ENCODE measurements at places on chromosomes 13 and 19. TPM values are rescaled to one million over a fixed set of nuclear protein-coding genes. Genes with fewer than 3 reads are reported as not detected.

DNA sequence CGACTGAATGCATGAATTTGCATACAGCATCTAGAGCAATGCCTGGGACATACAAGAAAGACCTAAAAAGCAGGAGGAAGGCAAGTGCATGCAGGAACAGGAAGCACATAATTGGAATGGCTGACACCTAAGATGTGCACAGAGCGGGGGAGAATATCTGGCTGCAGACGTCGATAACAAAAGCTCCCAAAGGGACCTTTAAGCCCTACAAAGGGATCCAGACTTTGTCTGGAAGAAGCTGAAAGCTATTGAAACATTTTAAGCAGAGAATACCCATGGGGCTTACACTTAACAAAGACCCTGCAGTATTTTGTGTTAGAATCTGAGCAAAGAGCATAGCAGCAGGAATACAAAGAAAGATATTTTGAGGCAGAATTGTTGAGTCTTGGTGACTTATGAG, 107.4 kb upstream of the CLDN10 start:
- DNase-seq: no peak

GRCh38 chr13:46759846-46760245, 37.1 kb downstream of the ESD start:
- no peak for DNase-seq

- DNase-seq: no peak
Measured at GRCh38 chr19:50481351-50482149, 4.9 kb upstream of the GARIN5A start.

Gene EBI3
- not detected for total RNA-seq

DNA sequence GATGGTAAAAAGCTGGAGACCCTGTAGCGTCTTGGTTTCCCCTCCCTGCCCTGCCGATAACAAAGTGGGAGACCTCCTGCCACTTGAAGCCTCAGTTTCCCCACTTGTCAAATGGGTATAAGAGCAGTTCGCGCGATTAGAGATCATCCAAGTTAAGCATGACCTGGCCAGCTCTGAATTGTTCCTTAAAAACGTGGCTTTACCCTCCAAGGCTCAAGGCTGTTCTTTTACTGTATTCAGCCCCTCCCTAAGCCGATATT, 421 bp downstream of the TNPO2 start:
- no peak for DNase-seq

- DNase-seq: no peak
Measured at GRCh38 chr19:58546019-58546530, 2.2 kb downstream of the TRIM28 start.

GRCh38 chr13:99481366-99481765, 19.9 kb upstream of the TM9SF2 start:
- no peak for DNase-seq
